ENCODE measurements at places on chromosomes 6 and 20.

- DNase-seq = no peak
Measured at GRCh38 chr6:122063076-122063475, 336.4 kb upstream of the HSF2 start.

- no peak for DNase-seq
Measured at GRCh38 chr20:56636716-56637115, 7.6 kb downstream of the TFAP2C start.

DNA sequence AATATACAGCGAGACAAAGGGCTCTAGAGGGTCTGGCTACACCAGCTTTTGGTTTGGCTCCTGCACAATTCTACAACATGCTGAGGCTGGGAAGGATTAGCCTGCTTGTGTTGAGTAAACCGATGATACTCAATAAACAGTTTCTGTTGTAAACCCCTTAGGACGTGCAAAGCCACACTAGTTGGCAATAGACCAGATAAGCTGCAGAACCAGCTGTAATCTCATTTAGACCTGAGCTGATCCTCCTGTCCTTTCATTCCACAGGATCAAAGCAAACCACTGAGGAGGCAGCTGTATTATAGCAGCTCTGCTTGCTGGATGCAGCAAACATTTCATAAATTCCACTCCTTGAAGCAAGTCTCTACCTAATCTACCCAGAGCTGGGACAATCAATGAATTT, 79.7 kb downstream of the MMS22L start:
- DNase-seq = no peak

DNA sequence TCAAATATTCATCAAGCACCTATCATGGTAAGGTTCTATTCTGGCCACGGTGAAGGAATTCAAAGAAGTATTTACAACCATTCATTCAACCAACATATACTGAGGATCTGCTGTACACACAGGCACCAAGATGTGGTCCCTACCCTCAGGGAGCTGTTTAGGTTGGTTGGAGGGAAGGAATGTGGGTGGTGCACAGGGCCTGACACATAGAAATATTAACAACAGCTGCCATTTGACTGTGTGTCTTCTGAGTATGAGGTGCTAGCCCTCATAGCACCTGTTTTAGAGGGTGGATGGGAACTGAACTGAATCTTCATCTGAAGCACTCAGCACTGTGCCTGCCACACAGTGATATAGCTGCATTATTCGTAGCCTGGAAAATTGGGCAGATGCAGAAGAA, 7.3 kb downstream of the SNPH start:
- no peak for DNase-seq

- no peak for DNase-seq
Measured at GRCh38 chr6:22043284-22043962, 253.4 kb downstream of the PRL start.

DNA sequence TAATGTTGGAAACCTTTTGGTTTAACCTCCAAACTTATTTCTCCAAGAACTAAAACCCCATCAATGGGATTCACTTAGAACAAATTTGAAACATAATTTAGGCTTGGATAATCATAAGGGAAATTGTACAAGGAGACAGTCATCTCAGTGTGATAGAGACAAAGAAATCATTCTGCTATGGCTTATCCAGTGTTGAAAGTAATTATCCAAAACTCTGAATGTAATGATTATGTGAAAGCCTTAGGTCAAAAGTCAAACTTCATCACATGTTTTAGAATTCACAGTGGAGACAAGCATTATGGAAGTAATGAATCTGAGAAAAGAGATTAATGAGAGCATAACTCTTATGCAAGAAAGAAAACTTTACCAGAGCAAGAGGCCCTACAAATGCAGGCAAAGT, 20.0 kb downstream of the MC3R start:
- no peak for DNase-seq

GRCh38 chr6:151088599-151088935, 151.2 kb upstream of the AKAP12 start:
- no peak for DNase-seq

GRCh38 chr6:13946506-13946905, 21.8 kb downstream of the RNF182 start:
- DNase-seq = no peak

DNA sequence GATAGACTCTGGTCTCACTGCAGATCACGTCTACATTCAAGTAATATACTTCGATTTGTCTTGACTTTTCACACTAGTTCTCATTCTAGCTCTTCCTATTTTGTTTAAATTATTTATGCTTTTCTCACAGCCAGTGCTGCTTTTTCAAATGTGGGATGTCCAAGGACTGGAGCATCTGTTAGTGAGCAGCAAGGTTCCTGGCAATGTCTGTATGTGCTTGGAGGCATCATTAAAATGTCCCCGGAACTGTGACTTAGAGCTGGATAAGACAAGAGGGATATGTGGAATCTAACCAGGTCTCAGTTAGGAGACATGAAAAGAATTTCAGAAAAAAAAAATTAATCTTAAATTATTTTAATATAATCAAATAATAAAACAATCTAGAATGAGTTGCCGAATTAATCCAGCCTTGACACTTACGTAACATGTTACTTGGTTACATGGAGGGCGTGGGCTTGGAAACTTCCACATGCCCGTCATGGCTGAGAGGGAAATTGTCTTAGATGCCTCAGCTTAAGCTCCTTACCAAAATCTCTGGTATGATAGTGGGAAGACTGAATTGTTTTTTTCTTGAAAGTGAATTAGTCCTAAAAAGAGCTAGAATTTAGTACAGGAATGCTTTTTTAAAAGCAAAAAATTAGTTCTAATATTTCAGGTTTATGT, 21.4 kb upstream of the CARMIL1 start:
- no peak for DNase-seq

DNA sequence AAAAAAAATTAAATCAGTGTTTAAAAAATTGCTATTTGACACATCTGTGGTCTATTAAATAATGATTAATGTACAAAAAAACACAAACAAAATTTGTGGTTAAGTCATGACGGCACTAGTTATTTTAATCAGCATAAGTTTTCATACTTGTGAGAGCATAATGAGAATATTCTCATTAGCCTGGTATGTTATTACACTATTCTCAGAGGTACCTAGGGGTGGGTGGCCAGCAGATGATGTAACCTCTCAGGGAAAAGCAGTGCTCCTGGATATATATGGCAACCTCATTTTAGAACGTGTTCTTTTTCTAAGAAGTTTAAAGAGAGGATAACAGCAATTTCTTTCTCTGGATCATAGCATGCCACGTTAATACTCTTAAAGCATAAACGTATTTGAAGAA, 109.2 kb downstream of the GJA1 start:
- no peak for DNase-seq

- peak; percentile 5 for DNase-seq
Measured at GRCh38 chr6:53795702-53796450, 1.1 kb downstream of the LRRC1 start.

GRCh38 chr20:25486377-25486776, 78.9 kb downstream of the GINS1 start:
- DNase-seq = no peak

DNA sequence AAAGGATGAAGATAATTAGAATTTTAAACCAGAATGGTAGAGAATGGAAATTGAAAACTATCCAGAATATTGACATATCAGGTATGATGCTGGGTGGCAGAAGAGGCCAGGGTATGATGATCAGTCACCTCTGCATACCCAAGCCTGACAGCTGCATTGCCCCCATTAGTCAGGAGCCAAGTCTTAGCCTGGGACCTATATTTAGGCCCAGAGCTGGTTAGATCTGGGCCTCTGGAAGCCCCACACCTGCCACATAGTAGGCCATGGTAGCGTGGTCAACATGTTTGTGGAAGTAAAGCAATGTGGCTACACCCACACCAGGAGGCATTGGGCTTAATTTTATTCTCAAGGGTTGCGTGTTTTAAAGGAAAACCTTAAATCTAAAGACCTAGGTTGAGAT, 32.1 kb upstream of the CALHM6 start:
- DNase-seq = no peak

DNA sequence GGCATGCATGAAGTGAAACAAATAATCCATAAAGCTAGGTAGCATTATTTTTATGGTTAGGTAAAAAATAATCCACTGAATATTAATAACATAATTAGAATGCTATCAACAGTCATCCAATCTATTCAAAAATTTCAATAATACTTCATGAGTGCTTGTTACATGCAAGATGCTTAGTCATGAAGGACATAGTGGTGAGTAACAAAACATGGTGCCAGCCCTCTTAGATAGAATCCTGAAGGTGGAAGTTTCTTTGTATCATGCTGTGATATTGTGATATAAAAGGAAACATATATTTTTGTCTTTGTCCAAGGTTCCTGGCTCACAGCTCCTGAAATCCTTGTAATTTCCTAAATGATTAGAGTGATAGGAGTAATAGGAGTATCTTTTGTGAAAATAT, 14.9 kb downstream of the RCAN2 start:
- DNase-seq = no peak

- no peak for DNase-seq
Measured at GRCh38 chr6:158323561-158323958, 11.3 kb downstream of the TULP4 start.

DNA sequence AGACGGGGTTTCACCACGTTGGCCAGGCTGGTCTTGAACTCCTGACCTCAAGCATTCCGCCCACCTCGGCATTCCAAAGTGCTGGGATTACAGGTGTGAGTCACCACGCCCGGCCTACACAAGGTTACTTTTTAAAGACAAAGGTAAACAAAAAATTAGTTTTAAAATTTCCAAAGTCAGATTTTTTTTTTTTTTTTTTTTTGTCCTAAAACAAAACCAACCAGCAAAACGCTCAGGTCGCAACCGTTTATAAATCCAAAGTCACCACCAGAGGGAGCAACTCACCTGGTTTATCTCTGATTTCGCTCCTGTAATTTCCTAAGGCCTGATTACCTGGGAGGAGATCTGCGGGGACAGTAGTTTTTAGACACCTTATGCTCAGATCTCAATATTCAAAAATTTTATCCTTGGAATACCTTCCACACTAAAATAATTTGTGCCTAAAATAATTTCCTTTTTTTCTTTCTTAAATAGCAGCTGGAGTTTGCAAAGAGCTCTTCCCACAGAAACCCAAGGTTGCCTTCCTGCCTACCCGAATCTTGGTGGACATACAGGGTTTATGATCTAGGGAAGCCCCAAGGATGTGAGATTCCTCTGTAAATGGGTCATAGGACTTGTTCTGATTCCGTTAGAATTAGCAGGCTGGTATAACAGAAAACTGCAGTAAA, 19.8 kb upstream of the TREM1 start:
- peak; percentile 61 for DNase-seq

- DNase-seq = no peak
Measured at GRCh38 chr6:79673947-79674346, 42.8 kb downstream of the SH3BGRL2 start.

DNA sequence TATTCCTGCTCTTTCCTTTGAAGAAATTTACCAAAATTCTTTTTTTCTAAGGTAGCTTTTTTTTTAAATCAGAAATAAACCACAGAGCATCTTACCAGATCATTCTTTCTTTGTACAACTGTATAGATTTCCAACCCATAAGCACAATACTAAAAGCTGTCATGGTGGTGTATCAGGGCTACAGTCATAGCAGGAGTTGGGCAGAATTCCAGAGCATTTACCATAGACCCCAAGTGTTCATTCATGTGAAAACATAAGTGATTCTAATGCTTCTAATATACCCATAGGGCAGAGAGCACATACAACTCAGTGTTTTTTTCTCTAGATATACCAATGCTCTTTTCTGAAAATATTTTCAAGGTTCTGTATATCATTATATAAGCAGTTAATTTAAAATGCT, 392.5 kb downstream of the FRK start:
- DNase-seq = no peak

GRCh38 chr6:31558631-31559500, 11.5 kb downstream of the NFKBIL1 start:
- peak; percentile 78 for DNase-seq

GRCh38 chr6:47170617-47170947, 128.4 kb upstream of the ADGRF1 start:
- DNase-seq = no peak

GRCh38 chr20:62898970-62899632, 27.2 kb downstream of the DIDO1 start:
- DNase-seq = no peak

DNA sequence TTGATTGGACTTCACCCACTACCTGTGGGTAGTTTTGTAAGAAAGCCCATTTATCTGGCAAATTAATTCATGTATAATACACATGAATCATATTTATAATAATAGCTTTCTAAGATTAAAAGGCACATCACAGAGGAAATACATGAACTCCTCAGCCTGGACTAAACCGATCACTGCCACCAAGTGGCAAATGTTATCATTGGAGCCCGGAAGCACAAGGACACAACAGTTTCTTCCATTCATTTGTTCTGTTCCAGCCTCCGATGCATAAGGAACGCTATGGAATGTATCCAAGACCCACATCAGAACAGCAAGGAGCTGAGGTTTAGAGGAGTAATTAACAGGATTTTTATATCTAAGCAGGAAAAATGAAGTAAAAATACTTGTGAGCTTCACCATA, 13.9 kb upstream of the IPCEF1 start:
- DNase-seq = peak; percentile 31

DNA sequence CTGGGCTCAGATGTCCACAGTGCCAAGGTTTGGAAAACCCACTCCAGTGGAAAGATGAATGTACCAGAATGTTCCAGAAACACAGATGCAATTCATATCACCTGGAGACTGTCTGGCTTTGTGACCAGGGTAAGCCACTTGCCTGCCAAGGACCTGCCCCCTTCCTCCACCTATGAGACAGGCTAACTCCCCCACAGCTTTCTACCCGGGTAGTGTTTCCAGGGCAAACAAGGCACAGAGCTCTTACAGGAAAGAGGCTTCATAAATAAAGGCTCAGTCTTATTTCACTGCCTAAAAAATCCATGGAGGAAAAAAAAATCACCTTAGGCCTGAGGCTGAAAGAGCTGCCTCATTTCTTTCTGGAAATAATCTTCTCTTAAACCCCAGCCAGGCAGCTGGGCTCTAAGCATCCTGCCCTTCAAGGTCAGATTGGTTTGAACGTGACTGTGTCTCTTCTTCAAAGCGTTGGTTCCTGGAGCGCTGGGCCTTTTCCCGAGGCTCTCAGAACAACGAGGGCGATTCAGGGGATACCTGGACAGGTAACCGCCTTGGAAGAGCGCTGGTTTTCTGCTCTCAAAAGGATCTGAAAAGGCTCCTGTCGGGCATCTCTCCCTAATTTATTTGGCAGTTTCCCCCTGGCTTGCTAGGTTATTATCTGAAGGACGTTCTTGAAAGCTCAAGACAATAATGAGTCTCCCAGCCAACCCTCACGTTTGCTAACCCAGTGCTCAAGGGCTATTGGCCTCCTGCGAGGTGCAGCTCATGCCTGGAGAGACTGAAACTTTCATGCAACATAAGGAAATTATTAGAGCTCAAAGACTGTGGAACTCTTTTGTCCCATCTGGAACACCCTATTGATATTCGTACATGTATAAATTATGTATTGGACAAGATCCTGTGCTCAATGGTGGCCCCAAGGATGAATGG, 199.2 kb upstream of the PMEPA1 start:
- no peak for DNase-seq

Data from CD4-positive, alpha-beta T cell treated with Interleukin-17A for 1 hour (primary cell).